Fibroblast of upper back skin (primary cell): ENCODE measurements at places on chromosomes 2 and 18.
A peak's percentile ranks its signal among the peaks of the same experiment; 100 is the strongest.

GRCh38 chr18:66264130-66264529, 339.8 kb downstream of the CDH19 start:
- DNase-seq = no peak

DNA sequence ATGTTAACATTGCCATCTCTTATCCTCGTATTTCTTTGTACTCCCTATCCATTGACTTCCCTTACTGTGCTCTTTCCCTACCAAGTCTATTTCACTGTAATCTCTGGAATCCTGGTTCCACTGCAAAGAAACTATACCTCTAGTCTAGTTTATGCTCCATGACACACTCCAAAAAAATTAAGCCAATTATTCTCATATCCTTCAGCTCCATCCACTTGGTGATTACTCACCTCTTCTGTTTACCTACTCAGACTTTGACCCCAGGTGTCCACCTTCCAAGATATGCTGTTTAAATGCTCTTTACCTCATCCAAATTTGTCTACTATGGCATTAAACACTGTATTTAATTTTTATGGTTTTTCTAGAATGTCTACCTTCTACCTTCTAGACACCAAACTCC, 137.9 kb downstream of the ATAD2B start:
- DNase-seq = peak; percentile 9

- no peak for DNase-seq
Measured at GRCh38 chr18:79878741-79879378, 72.6 kb downstream of the SLC66A2 start.

DNA sequence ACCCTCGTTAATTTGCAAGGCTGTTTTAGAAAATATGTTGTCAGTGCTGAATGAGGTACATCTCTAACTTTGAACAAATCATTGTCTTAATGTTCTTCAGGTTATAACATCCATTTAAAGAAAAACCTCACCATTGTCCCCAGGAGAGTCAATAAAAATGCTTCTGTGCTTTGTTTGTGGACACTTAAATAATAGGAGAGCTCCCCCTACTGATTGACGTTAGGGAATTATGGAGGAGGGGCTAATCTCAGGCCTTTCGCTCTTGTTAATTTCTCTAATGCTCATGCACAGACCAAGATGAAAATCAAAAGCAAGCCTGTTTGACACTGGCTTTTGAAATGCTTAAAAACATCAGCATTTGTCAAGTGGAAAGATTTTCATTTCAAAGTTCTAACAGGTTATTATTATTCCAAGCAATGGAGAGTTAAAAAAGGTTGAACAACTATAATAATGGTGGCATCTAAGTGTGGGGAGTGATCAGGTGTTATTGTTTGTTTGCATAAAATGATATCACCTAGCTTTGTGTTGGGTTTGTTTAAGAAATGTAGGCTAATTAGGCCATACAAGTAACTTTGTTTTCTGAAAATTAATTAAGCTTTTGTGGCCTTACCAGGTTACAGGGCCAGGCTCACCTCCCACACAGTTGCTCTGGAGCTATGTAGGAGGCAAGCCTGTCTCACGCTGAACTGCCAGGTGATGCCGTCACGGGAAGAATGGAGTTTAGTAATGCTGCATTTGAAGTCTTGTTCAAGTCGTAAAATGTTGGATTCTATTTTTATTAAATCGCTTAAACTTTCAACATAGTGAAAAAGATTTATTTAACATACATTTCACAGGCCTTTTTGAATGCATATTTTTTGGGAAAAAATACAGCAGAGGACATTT, 51.7 kb upstream of the SMIM21 start:
- peak; percentile 70 for DNase-seq

- DNase-seq = no peak
Measured at GRCh38 chr18:76882146-76882545, 59.8 kb downstream of the ZNF236 start.

DNA sequence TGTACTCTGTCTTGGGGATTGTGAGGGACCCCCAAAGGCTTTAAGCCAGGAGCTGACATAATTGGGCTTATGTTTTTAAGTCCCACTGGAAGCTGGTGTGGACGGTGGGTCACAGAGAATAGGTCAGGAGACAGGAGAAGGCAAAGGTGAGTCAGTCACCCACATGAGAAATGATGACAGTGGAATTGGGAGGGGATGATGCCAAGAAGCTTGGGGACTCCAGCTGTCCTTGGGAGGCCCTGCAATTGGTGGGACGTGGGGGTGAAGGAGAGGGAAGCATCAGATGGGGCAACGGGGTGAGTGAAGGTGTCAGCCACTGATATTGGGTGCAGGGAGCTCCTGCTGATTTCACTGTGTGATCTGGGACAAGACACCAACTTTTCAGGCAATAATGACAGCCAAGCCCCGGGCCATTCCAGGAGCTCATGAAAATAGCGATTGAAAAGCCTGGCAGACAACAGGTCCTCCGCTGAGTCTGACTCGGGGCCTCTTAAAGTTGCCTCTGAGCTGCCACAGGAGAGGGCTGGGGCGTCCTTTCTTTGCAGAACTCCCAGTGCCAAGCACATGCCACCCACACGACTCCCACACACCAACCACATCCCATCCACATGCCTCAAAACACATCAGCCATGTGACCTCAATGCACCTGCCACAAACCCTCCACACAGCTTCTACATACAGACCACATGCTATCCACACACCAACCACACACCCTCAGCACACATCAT, 13.4 kb downstream of the TNS1 start:
- no peak for DNase-seq

DNA sequence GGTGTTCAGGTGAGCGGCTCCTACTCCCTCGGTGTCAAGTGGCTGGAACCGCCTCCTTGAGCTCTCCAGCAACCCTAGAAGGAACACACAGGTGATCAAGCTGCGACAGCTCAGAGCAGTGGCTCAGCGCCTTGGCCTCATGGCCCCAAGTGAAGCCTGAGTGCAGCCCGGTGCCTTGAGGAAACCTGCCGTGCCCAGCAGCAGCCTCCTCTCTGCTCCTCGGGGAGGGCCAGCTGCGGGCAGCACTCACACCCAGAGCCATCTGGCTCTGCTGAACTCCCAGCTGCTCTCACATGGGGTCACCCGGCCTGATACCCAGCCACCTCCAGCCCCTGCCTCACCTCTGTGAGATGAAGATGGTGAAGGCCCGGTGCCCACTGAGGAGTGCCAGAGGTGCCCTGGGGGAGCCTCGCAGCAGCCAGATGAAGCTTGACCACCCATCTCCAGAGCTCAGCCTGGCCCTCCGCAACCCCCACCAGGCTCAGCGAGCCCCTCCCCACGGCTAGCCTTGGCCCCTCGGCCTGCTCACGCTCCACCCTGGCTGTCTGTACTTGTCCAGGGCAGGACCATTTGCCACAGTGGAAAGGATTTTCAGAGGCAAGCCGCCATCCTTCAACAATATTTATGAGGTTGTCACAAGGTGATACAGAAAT, 70.6 kb upstream of the RAB6C start:
- no peak for DNase-seq

DNA sequence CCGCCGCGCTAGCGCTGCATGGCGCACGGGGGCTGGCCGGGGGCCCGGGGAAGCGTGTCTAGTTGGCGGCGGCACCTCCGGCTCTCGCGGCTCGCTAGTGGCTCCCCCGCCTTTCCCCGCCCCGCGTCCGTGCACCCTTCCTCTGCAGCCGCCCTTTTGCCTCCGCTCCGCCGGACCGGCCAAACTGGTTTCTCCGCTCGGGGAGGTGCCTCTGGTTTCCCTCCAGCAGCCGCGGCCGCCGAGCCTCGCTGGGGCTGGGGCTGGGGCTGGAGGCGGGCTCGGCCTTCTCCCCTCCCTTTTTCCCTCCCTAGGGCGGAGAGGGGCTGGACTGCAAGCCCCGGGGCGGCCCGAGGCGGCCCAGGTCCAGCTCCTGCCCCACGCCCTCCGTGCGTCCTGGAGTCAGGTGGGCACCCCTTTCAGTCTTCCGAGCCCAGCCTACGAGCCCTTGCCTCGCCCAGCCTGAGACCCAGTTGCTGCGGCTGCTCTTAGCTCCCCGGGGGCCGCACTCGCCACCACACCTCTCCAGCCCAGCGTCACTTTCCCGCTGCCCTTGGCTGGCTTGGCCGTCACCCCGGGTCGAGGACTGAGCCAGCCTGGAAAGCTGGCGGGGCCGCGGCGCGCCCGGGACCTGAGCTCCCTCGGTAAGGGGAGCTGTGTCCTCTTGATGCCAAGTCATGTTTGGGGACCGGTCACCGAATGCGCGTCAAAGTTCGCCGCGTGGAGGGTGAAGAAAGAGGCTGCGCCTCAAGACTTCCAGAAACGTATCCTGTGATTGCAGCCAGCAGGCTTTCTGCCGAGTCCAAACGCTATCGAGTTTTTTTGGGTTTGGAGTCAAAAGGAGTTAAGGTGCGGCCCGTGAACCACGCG, at the start of gene ATP8B1:
ATP8B1 (minus strand) TSS at position 213 of the 867 bp plus-strand sequence. CDS start 71,508 bp downstream, outside the sequence.
- peak; percentile 65 for DNase-seq

DNA sequence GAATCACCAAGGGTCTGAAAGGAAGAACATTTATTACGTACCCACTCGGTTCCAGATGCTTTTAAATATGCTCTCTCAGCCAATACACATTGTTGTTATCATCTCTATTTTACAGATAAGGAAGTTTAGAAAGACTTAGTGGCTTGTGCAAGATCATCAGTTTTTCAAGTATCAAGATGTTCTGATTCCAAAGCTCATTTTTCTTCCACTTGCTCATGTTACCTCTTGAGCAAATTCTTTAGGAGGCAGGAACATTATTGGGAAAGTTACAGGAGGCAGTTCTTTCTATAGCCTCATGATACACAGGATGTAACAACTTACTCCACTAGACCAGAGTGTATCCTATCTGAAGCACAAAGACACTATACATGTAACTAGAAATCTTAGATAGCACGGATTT, 65.0 kb upstream of the MMADHC start:
- no peak for DNase-seq

DNA sequence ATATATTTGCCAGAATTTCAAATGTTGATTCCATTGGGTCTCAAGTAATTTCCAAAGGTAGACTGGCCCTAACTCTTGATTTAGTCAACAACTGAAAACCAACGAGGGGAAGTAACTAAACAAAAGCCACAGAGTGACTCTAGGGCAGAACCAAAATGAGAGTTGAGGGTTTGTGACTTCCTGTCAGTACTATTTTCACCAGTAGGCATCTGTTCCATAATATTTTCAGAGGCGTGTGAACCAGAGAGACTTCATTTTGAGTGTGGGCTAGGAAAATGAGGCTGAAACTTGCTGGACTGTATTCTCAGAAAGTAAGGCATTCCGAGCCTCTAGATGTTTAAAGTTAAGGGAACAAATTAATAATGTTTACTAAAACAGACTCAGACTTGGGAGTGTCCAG, 70.6 kb downstream of the GDF7 start:
- no peak for DNase-seq

DNA sequence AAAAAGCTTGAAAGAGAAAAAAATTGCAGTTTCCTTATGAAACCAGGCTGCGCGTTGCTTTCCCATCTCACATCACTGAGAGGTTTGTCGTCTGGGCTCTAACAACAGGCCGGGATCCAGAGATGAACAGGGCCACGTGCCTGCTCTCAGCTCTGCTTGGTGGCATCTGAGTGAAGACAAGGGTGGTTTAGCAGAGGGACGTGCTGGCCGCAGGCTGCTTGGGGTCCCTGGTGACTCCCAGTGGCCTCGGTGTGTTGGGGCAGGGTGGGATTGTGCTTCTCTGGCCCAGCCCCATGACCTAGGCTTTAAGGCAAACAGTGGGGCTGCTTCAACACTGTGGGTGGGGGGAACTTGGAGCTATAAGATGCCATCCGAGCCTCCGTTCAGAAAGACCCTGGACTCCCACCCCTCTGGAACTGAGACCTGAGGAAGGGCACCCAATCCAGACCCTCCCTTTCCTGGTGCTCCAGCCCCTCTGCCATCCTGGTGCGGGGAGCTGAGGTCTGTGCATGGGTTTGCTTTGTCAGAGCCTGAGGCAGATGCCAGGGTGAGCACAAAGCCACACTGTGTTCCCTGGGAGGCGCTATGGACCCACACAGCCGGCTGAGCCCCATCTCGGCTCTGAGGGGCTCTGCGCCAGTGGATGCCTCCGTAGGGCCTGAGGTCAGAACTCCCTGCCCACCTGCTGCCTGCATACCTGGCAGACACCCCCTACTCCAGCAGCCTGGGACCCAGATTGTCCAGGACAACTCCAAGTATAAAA, 18.4 kb upstream of the HPCAL1 start:
- no peak for DNase-seq

- DNase-seq = peak; percentile 20
Measured at GRCh38 chr2:43051338-43051737, 175.1 kb downstream of the ZFP36L2 start.

- DNase-seq = no peak
Measured at GRCh38 chr2:71613403-71613952, 160.1 kb downstream of the DYSF start.

DNA sequence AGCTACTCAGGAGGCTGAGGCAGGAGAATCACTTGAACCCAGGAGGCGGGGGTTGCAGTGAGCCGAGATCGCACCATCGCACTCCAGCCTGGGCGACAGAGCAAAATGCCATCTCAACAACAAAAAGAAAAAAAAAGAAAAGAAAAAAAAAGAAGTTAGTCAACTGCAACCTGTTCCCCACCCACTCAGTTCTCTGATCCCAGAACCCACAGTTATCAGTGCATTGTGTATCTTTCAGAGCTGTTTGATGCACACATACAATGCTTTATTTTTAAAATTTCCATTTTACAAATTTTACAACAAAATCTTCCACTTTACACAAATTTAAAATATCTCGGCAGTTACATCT, 14.0 kb downstream of the RNU2-63P start:
- no peak for DNase-seq

GRCh38 chr2:9143264-9143815, 63.3 kb upstream of the ASAP2 start:
- no peak for DNase-seq

GRCh38 chr2:182608181-182608845, 107.7 kb upstream of the DNAJC10 start:
- DNase-seq = no peak

DNA sequence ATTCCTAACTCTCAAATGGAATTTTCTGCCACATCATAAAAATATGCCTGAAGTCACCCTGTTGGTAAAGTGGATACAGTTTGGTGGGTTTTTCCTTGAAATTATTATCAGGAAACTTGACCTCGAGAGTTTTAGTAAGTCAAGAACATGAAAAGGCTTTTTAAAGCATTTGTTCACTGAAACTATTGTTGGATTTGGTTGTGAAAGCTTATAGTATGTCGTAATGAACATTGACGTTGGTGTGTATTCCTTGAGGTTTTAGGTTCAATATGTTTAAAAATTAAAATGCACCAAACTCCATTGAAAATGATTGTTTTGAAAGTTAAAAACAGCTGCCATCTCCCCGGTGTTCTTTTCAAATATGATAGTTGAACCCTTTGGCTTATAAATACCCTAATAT, 30.8 kb downstream of the AOX1 start:
- peak; percentile 18 for DNase-seq

DNA sequence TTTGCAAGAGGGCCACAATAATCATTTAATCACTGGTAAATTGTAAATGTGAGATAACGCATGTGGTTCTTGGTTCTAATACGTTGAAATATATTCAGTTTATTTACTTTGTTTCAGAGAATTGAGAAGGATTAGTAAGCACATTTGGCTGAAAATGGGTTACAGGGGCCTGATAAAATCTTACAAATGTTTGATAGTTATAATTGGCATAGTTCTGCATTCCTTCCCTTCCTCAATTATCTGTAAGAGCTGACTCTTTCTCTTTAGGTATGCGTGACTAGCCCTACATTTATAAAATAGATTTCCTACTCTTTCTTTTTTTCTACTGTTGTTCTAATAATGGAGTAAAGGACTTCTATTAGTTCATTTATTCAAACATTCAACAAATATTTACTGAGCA, 685.2 kb downstream of the NUP35 start:
- DNase-seq = peak; percentile 12
